ENCODE measurements at places on chromosomes 2 and 18. TPM values are rescaled to one million over a fixed set of nuclear protein-coding genes. Genes with fewer than 3 reads are reported as not detected.

DNA sequence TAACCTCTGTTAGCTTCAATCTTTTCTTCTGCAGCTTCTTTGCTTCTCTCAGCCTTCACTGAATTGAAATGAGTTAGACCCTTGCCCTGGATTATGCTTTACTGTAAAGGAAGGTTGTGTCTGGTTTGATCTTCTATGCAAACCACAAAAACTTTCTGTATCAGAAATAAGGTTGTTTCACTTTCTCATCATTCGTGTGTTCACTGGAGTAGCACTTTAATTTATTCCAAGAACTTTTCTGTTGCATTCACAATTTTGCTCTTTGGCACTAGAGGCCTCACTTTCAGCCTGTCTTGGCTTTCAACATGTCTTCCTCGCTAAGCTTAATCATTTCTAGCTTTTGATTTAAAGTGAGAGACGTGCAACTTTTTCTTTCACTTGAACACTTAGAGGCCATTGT, 365.3 kb downstream of the TDRD15 start:
- no peak for DNase-seq

DNA sequence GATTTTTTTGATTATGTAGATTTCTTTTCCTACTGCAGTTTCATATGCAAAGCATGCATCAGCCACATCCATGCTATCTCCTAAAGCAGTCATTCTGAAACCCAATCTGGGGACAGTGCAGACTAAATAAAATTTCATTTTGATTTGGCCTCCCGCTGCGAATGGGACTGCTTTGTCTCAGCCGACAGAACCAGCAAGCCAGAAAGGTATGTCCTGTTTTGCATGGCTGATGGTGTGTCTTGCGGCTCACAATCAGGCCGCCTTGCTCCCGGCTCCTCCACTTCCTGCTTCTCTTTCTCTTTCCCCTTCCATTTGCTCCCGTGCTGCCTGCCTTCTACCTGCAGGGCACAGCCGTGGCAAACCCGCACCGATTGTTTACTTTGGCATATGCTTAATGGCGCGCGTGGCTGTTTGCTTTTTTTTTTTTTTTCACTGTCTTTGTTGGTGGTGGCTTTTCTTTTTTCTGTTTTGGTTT, 419.6 kb upstream of the POU3F3 start:
- DNase-seq = peak; percentile 31

DNAH6 gene
- not detected for total RNA-seq

ALK gene
- total RNA-seq = not detected

Measured in H4 (cell line).